ENCODE measurements at places on chromosomes 11 and 22.
A peak's percentile ranks its signal among the peaks of the same experiment; 100 is the strongest.

DNA sequence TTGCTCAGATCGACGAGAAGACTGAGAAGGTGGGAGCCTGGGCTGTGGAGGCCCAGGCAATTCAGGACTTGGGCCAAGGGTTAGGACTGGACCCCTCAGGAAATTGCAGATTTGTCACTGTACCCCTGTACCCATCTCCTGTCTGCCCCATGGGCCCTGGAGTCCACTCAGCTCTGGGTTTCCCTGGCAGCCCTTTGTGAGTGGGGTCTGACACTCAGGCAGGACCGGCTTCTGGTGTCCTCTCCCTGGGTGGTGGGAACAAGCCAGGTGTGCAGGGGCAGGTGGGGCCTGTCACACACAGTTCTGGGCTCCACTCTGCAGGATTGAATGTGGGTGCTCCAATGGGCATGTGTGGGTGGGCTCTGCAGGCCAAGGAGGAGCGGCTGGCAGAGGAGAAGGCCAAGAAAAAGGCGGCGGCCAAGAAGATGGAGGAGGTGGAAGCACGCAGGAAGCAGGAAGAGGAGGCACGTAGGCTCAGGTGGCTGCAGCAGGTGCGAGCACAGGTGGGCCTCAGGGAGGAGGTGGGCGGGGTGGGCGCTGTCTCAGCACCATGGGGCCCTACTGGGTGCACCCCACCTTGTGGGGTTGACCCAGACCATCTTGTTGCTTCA is 21.6 kb downstream of the INCENP start:
- no peak for DNase-seq

GRCh38 chr11:32894149-32894827 is 1.7 kb downstream of the QSER1 start:
- DNase-seq, result peak; percentile 91

GRCh38 chr11:72886619-72887018 is 72.4 kb downstream of the ATG16L2 start:
- no peak for DNase-seq

GRCh38 chr11:44859528-44859925 is 91.2 kb downstream of the TP53I11 start:
- DNase-seq, result no peak

- peak; percentile 28 for DNase-seq
These were observed 2.5 kb downstream of the APOL4 start for GRCh38 chr22:36199001-36199551.

GRCh38 chr11:72451831-72452376 is 17.6 kb upstream of the CLPB start:
- DNase-seq, result no peak

GRCh38 chr11:115522302-115522701 is 18.1 kb upstream of the CADM1 start:
- DNase-seq, result no peak

Data from M059J (cell line).